Glomerular endothelial cell (primary cell): ENCODE measurements at places on chromosomes 7 and 10.

- no peak for DNase-seq
Observed at GRCh38 chr7:127792528-127793342, 140.7 kb downstream of the SND1 start.

DNA sequence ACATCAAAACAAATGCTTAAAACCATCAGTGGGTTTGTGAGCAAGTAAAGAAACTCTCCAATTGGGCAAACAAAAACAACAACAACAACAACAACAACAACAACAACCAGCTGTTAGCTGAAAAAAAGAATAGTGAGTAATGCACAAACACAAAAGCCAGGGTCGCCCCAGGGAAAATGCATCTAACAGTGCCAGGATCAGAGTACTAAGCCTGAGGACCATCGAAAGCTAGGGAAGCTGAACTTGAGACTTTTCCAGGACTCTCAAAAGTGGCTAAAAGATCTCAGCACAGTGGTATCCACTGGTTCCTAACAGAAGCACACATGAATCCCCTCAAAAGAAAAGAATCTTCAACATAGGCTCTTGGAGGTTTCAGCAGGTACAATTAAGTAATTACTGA, 83.3 kb downstream of the CPXM2 start:
- DNase-seq = no peak

DNA sequence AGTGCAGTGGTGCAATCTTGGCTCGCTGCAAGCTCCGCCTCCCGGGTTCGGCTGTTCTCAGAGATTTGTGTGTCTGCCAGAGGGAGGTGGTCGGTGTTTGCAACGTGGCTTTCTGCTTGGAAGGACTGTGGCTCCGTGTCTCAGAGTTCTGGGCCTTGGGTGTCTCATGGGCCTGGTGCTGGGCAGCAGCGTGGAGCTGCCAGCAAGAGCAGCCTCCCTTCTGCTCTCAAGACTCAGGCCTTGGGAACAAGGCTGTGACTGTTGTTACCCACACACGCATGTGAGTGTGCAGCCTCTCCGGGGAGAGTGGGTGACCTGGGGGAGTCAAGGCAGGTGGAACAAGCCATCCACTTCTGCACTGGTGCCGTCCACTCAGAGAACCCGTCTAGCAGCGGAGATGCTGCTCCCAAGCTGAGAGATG, 52.0 kb downstream of the VIPR2 start:
- DNase-seq = no peak

DNA sequence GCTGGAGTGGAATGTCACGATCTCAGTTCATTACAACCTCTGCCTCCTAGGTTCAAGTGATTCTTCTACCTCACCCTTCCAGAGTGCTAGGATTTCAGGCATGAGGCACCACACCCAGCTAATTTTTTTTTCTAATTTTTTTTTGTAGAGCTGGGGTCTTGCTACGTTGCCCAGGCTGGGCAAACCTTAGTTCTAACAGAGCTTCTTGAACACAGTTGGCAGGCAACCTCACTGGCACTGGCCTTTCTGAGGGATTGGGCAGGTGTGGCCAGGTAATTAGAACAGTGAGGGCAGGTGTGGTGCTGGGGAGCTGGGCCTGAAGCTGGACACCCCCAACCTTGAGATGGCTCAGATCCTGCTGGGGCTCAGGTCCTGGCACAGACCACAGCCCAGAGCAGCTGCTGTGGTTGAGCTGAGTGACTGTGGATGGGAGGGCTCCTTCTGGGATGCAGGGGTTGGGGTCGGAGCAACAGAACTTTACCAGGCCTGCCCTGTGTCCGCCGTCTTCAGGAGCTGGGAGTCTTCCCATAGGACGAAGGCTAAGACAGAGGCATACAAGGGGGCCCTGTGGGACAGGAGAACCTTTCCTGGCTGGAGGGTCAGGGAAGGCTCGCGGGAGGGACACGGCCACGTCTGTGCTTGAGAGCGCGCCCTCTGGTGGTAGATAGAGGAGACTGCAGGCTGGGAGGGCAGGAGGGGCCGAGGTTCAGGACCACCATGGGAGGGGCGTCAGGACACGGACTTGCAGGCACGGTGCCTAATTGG, 48.2 kb downstream of the COL26A1 start:
- no peak for DNase-seq

DNA sequence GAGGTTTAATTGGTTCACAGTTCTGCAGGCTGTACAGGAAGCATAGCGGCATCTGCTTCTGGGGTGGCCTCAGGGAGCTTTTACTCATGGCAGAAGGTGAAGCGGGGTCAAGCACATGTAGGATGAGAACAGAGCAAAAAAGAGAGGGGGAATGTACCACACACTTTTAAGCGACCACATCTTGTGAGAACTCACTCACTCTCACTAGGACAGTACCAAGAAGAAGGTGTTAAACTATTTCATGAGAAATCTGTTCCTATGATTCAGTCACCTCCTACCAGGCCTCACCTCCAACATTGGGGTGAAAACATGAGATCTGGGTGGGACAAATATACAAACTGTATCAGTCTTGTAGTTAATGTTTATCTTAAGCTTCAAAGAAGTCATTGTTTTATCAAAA, 174.7 kb downstream of the GNAI1 start:
- no peak for DNase-seq

DNA sequence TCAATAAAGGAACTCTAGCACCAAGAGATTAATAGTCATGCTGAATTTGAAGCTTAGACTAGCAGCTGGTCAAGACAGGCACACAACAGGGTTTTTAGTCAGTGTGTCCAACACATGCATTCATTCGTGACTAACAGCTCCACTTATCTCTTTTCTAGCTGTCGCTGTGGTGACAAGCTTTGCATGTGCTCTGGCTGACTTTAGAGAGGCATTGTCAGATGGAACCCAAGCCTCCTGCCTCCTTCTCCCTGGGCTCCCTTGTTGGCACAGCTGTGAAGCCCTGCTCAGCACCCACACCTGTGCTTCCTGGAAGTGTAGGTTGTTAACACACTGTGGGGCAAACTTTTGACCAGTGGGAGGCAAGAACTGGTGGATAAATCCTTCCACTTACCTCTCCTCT, 9.8 kb upstream of the AGK start:
- no peak for DNase-seq

GRCh38 chr10:86363184-86363832, 3.3 kb downstream of the GRID1 start:
- DNase-seq = no peak

DNA sequence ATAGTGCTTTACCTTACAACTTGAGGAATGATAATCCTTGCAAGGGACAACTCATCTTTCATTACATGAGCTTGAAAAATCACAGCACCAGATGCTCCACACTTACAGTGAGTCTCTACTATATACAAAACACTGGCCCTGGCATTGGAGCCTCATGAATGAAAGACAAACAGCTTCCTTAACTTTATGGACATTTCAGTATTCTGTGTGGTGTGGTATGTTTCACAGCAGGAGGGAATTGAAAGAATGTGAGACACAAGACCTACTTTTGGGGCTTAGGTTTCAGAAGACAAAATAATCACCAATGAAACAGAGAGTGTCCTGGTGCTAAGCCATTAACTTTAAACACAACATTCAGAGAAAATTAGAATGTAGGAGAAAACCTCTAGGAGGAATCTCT, 1249.6 kb downstream of the XPNPEP1 start:
- DNase-seq = no peak

DNA sequence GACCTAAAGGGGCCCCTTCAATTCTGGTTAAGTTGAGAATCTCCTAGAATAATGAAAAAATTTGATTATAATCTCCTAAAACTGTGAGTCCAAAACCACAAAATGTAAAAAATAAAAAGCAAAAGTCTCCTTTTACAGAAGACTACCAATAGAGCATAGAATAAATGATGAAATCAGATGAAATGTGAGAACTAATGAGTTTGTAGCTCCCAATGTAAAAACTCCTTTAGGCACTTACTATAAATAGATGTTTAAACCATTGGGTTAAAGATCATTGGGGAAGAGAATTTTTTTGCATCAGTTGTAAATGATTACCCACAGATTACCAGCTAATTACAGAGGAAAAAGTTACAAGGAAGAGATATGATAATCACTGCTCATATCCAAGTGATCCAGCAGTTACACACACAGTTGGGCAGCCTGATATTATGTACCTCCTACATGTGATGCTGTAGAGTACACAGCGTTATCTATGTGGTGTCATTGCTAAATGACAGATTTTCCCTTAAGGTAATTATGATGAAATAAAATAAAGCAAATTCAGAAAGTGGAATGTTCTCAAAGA, 282.7 kb upstream of the SEMA3D start:
- no peak for DNase-seq

GRCh38 chr7:113784316-113784715, 134.5 kb downstream of the PPP1R3A start:
- DNase-seq = no peak

DNA sequence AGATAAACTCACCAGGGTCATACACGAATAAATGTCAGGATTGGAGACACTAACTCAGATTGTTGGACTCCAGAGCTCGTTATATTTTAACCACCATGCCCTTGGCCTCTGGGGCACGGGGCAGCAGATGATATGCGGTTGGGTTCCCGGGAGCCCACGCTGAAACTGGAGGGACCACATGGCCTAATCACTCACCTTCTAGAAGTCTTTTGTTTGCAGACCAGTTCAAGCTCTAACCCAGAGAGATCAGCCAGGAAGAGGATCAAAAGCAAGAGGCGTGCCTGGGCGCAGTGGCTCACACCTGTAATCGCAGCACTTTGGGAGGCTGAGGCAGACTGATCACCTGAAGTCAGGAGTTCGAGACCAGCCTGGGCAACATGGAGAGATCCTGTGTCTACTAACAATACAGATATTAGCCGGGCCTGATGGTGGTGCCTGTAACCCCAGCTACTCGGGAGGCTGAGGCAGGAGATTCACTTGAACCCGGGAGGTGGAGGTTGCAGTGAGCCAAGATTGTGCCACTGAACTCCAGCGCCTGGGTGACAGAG, 42.6 kb upstream of the ECHDC3 start:
- DNase-seq = no peak

DNA sequence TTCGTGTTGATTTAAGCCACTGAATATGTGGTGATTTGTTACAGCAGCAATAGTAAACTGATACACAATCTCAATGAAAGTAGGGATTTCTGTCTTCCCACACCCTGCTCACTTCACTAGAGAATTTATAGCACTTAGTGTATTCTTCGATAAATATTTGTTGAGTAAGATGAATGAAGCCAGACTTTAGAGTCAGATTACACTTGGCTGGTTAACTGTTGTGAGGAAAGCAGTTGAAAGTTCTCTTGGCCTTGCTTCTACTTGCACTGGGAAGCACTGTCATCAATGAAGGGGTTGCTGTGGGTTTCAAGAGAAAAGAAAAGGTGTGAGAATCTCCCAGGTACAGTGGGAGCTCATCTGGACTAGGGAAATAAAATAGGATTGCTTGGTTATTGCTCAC, 82.1 kb upstream of the IGFBP3 start:
- no peak for DNase-seq

GRCh38 chr7:5270788-5271187, 12.0 kb upstream of the SLC29A4 start:
- DNase-seq = no peak

DNA sequence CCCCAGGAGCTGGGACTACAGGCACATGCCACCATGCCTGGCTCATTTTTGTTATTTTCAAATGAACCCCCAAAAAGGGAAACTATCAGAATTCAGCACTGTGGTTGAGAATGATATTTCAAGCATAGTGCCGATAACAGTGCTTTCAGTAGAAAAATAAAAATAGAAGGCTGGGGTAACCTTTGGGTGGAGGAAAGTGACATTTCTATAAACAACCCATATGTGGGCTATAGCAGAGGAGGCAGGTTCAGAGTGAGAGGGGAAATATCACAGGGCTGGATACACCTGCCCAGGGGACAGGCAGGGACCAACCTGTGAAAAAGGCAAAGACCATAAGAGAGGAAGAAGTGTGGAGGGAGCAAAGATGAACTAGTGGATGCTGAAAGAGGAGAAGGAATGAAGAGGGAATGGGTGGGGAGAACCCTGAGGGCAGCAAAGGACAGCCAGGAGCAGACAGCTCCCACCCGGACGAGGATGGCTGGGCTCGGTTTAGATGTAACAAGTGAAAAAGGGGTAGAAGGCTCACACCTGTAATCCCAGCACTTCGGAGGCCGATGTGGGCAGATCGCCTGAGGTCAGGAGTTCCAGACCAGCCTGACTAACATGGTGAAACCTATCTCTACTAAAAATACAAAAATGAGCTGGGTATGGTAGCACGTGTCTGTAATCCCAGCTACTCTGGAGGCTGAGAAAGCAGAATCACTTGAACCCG, 56.5 kb downstream of the MAP3K8 start:
- DNase-seq = no peak

DNA sequence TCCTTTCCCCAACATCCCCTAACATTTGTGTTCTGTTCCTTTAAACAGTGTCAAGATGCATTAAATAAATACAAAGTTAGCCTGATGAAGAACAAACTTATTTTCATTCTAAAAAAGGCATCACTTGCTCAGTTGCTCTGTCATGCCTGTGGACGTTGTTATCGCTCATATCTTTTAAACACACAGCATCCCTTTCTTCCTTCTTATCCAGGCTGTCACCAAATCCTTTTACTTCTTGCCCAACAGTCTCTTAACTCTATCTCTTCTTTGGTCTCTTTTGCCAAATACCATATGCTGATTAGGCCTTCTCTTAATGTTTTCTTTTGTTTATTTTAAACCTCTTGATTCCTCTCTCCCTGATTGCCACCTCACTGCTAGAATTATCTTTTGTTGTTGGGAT, 43.9 kb downstream of the DKK1 start:
- no peak for DNase-seq

DNA sequence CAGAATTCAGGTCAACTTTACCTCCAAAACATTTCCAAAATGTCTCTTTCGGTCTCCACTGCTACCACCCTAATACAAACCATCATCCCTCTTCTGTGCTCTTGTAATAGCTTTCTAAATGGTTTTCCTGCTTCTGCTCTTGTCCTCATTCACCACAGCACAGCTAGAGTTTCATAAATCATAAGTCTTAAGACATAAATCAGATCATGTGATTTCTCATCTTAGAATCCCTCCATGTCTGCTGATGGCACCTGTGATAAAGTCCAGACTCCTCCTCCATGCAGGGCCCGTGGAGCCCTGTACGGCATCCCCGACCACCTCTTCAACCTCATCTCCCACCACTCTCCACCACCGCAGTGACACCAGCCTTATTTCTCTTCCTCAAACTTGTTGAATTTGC, 212.3 kb upstream of the MKLN1 start:
- no peak for DNase-seq

DNA sequence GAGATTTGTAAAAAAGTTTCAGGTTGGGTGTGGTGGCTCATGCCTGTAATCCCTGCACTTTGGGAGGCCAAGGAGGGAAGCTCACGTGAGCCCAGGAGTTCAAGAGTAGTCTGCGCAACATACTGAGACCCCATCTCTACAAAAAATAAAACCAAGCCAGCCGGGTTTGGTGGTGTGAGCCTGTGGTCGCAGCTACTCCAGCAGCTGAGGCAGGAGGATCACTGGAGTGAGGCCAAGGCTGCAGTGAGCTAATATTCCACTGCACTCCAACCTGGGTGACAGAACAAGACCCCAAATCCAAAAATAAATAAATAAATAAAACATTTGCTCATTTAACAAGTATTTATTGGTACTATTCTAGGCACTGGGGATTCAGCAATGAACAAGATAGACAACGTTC, 1.5 kb upstream of the CHCHD1 start:
- DNase-seq = no peak

DNA sequence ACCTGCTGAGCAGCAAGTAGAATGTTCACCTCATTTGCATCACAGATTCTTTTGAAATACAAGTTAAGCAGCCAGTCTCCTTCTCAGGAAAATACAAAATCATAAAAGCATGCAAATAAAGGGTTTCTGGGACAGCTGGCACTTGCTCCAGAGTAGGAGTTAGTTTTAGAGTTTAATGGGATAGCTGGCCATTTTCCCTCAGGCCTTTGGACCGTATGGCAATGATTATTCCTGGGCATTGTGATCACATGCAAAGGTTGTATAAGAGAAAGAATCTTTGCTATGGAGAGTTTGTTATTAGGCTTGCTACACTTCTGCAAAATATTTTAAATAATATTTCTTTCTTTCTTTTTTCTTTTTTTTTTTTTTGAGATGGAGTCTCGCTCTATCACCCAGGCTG, 240.8 kb downstream of the CDK14 start:
- no peak for DNase-seq
